ENCODE measurements at places on chromosomes 1 and 21.

GRCh38 chr1:55428944-55429931 lies 214.1 kb upstream of the USP24 start:
- DNase-seq, result peak; percentile 98

DNA sequence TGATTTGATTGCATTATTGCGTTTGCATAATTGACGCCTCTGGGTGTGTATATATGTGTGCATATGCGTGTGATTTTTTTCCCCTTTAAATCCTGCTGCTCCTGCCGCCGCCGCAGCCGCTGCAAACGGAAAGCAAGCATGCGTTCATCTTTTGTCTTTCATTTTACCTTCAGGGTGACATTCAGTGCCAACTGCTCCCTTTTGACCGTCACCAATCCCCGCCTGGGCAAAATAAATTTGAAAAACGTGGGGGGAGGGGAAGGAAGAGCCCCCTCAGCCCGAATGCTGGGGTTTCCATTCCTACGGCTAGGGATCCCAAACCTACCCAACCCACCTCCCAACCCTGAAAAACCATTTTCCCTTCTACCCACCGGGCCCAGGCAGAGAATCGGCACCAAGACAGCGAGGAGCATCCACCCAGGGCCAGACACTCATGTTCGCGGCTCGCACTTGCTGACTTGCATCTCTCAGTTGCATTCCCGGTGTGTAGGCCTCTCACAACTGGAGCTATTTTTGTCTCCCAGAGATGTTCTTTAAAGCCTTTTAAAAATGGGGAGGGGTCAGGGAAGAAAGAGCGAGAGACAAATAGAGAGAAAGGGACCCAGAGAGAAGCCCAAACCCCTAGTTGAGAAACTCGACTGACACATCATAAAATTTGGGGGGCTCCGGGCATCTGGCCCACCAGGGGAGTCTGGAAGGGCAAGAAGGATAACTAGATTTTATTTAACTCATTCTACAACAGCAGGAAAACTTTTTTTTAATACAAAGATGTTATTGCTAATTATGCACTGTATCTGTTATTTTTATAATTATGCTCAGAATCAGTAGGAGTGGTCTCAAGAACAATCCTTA lies 367.1 kb upstream of the ESRRG start:
- DNase-seq, result no peak

GRCh38 chr1:64172458-64172983 lies 30.9 kb upstream of the UBE2U start:
- peak; percentile 39 for DNase-seq

DNA sequence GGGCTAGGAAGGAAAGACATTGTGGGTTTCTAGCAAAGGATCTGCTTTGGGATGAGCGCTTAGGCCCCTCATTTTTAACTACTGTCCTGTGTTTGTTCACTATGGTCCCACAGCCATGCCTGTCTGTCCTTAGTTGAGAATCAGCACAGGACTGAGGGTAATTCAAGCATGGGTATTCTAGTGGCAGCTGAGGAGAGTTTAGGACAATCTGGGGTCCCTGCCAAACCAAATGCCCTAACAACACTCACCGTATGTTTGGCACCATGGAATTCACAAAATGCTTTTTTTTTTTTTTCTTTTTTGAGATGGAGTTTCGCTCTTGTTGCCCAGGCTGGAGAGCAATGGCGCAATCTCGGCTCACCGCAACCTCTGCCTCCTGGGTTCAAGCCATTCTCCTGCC lies 10.4 kb downstream of the ARHGEF11 start:
- no peak for DNase-seq

GRCh38 chr21:33198346-33199099 lies 31.2 kb upstream of the IFNAR2 start:
- no peak for DNase-seq

GRCh38 chr1:79969886-79970285 lies 963.4 kb upstream of the ADGRL4 start:
- DNase-seq, result no peak

GRCh38 chr1:50620680-50621329 lies 197.6 kb upstream of the DMRTA2 start:
- peak; percentile 22 for DNase-seq

DNA sequence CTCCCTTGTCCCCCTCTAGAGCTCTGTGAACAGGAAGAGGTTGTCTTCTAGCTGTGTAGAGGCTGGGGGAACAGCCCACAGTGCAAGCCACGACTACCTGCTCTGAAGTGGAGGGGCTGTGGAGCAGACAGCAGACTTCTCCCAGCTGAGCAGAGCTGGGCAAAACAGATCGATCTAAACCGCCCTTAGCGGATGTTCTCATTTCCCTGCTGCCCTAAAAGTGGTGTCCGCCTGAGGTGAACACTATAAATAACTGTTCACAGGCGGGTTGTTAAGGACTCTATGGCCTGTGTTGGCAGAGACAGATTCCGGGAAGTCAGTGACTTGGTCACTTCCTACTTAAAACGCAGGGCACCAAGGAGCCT lies 203.2 kb downstream of the RHOU start:
- no peak for DNase-seq

GRCh38 chr1:23273450-23274133 lies 56.3 kb upstream of the HTR1D start:
- peak; percentile 73 for DNase-seq

- no peak for DNase-seq
Measured at GRCh38 chr1:214022810-214023425, 35.1 kb downstream of the PROX1 start.

DNA sequence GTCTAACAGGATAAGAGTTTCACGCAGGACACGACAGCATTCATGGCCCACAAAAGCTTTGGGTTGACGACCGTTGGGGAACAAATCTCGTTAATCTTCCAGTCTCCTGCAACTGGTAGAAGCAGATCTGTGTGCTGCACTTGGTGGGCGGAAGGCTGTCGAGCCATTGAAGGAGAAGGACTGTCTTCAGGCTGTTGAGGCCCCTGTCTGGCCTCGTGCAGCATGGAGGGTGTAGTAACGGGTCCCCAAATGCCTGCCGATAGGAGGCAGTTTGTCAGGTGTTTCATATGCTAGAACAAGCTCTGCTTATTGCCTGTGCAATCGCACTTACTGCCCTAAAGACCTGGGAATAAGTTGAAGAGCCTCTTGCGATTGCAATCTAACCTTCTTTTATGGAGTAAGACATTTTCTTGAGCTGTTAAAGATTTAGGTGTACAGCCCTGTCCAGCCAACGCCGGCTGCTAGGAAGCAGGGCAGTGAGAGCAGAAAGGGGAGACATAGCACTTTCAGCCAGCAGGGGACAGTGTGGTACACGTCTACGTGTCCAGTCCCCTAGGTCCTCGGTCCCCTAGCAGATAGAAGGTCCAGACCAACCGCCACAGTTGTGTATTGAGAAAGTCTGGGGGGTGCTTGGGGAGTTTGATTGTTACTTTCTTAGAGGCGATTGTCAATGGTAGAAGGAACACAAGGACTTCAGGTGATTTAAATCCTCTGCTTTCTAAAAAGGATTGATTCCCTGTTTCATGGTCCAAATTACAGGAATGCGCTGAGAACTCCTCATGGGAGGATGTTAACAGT lies 102.3 kb upstream of the TMPRSS2 start:
- DNase-seq, result no peak

DNA sequence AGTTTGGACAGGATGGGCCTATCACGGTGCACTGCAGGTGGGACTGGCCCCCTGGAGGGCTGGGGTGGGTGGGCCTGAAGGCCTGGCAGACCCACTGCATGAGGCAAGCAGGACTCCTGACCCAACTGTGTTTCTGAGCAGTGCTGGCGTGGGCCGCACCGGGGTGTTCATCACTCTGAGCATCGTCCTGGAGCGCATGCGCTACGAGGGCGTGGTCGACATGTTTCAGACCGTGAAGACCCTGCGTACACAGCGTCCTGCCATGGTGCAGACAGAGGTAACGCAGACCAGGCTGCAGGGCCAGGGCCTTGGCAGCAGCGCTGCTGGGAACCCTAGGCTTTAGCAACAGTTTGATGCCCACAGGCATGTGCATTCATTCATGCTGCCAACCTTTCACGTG lies 29.0 kb upstream of the KDM4A start:
- no peak for DNase-seq

DNA sequence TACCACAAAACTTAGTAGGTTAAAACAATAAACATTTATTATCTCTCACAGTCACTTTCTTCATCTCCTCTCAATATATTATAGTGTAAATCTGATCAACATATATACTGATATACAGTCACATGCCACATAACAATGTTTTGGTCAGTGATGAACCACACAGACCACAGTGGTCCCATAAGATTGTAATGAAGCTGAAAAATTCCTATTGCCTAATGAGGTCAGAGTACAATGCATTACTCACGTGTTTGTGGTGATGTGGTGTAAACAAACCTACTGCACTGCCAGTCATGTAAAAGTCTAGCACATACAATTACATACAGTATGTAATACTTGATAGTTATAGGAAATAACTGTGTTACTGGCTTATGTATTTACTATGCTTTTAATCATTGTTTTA lies 30.1 kb downstream of the OLFML3 start:
- peak; percentile 81 for DNase-seq

DNA sequence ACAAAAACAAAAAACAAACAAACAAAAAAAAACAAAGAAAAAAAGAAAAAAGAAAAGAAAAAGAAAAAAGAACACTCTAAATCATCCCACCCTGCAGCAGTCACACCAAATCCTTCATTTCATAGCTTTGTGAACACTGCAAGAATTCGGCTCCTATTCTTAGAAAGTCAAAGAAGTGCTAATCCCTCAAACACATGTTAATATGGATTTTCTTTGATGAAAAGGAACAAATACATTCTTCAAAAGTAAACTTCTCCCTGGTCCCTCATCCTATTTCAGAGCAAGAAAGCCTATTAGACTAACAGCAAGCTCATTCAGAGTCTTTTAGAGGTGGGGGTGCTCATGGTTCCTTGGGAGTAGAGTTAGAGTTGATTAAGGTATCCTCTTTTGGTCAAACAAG lies 7.2 kb upstream of the MRPL39 start:
- DNase-seq, result no peak

DNA sequence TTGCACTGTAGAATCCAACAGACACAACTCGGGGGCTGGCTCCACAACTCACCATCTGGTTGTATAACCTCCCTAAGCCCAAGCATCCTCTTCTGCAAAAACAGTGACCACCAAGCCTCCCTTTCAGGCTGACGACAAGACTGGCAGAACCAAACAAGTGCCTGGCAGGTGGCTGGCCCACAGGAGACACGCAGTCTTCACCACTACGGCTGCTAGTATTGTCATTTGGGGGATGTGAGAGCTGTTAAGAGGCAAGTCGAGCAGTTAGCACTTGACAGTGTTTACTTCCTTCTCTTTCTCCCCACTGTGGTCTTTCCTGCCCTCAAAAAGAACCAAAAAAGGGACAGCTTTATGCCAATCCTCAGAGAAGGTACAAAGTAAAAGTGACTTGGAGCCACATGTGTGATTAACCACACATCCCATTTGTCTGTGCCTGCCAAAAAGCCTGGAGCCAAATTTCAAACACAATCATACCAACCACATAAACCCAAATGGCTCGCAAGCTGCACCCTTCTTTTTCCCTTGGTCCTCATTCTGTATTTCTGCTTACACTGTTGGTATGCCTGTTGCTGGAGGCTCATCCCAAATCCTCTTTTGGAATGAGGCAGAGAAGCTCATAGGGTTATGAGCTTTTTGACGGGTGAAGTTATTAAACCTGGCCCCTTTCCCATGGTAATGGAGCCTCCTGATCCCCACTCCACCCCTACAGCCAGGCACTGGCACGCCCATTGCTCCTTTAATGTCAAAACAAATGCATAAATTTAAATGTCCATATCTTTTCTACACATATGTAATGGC lies 94.1 kb downstream of the TGFBR3 start:
- DNase-seq, result no peak

- DNase-seq, result no peak
Measured at GRCh38 chr1:204228896-204229295, 15.1 kb upstream of the GOLT1A start.

GRCh38 chr1:212467843-212468482 lies 35.2 kb downstream of the NENF start:
- DNase-seq, result no peak

Data from HCEC 1CT (cell line).